ENCODE measurements at places on chromosomes 3 and 15.

DNA sequence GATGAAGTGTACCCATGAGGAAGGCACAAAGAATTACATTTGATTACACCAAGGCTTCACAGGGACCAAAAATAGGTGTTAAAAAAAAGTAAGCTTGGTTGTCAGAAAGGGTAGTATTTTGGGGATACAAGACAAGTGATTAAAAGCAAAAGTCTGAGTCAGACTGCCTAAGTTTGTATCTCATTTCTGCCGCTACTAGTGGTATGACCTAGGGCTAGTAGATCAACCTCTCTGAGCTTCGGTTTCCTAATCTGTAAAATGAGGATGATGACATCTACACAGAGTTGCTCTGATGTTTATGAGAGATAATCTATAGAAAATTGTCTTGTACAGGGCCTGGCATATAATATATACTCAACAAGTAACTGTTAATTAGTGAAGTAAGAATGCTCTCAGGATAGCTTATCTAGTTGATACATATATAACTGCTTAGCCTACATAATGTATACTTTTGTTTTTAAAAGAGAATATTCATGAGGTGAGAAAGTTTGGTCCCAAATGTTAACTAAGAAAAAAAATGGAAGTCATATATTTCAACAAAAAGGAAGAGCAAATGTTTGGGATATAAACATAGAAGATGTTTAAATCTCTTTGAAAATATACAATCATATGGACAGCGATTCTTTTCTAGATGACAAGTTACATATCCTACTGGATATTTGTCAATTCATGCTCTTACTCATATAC is 163.0 kb upstream of the SLC2A2 start:
- no peak overlapping the region for H3K4me3 ChIP-seq
- no peak overlapping the region for H3K27ac ChIP-seq
- DNase-seq, result no peak

- H3K27me3 ChIP-seq, result no peaks in the 10 kb centered on the region
Measured at GRCh38 chr3:134992180-134992579, 197.1 kb downstream of the EPHB1 start.

DNA sequence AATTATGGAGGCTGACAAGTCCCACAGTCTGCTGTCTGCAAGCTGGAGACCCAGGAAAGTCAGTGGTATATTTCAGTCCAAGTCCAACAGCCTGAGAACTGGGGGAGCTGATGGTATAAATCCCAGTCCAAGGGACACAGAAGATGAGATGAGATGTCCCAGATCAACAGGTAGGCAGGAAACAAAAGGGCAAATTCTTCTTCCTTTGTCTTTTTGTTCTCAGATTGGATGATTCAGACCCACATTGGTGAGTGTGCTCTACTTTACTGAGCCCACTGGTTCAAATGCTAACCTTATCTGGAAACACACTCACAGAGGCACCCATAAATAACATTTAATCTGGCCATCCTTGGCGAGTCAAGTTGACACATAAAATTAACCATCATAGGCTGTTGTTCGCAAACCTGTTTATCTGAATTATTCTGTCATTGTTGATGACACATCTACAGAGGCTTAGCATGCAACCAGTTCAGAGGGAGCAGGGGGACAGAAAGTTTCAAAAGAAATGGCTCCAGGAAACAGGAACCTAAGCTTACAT is 62.7 kb upstream of the ITGA11 start:
- H3K4me1 ChIP-seq, result peaks cover 26% of the 10 kb centered on the region
- H3K27ac ChIP-seq, result no peak overlapping the region

DNA sequence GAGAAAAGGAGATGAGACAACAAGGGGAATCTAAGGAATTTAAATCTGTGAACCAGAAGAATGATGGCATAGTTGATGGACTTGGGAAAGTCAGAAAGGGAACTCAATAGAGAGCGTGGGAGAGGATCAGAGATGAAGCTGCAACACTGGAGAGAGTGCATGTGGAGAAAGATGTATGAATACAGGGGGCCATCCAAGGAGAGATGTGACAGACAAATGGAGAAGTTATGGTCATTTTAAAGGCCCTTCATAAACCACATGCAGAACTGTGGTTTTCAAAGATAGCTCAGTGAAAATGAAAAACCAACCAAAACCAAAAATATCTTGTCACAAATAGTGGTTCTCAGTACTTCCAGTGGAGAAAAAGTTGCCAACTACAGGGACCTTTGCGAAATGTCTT is 265.2 kb downstream of the SUCLG2 start:
- no peaks in the 10 kb centered on the region for H3K27me3 ChIP-seq
- H3K4me1 ChIP-seq, result no peaks in the 10 kb centered on the region
- DNase-seq, result no peak
- H3K4me3 ChIP-seq, result no peak overlapping the region
- no peak overlapping the region for H3K27ac ChIP-seq
- H3K36me3 ChIP-seq, result no peaks in the 10 kb centered on the region

DNA sequence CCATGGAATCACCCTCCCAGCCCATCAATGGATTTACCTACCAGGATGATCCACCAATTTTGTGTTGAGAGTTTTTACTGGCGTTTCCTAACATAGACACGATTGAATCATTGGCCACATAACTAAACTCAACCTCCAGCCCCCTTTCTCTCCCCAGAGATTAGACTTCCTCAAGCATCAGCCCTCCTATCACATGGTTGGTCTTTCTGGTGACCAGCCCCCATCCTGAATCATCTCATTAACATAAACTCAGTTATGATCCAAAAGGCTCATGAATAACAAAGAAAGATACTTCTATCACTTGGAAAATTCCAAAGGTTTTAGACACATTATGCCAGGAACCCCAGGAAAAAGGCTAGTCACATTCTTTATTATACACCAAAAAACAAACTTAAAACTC is 21.2 kb downstream of the PRKAR2A start:
- H3K27ac ChIP-seq, result peak overlapping the region; percentile 65
- no peak overlapping the region for H3K4me3 ChIP-seq
- H3K4me1 ChIP-seq, result peaks cover 13% of the 10 kb centered on the region
- H3K36me3 ChIP-seq, result no peaks in the 10 kb centered on the region

DNA sequence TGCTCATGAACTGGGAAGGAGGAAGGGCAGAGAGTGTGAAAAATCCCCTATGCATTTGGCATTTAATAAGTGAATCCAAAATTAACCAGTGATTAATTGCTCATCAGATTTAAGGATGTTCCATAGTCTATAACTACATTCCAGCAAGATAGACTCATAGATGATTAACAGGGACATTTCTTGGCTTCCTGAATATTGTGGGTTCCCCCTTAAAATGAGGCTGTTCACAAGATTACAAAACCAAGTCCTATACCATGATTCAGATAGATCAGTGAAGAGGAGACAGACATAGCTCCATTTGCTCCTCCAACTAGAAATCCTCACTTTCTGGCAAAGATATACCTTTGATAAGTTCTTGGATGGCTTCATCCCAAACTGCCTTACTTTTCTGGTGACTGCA is 15.4 kb downstream of the RASGRP1 start:
- H3K4me1 ChIP-seq, result no peaks in the 10 kb centered on the region
- H3K27me3 ChIP-seq, result no peaks in the 10 kb centered on the region
- peak; percentile 68 for DNase-seq
- H3K4me3 ChIP-seq, result no peak overlapping the region

GRCh38 chr3:118963711-118964110 is 70.9 kb downstream of the IGSF11 start:
- no peak for DNase-seq
- H3K27me3 ChIP-seq, result no peaks in the 10 kb centered on the region
- no peaks in the 10 kb centered on the region for H3K36me3 ChIP-seq
- no peak overlapping the region for H3K4me3 ChIP-seq
- no peak overlapping the region for H3K27ac ChIP-seq
- H3K4me1 ChIP-seq, result no peaks in the 10 kb centered on the region

DNA sequence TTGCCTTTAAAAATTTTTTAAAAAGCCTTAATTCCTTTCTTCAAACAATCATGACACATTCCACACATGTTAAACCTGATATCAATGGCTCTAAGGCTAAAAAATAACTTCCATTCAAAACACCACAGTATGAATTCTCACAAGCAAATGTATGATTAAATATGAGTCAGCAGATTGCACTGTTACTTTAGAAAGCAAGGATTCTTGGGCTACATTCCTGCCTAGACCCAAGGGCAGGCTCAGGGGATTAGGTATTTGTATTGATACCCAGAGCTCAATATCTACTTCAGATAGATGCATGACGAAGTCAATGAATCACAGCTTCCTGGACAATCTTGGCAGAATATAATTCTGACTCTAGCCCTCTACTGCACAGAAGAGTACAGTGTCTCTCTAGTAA is 65.7 kb downstream of the RARB start:
- no peaks in the 10 kb centered on the region for H3K27me3 ChIP-seq
- peaks cover 42% of the 10 kb centered on the region for H3K4me1 ChIP-seq
- peak overlapping the region; percentile 94 for H3K27ac ChIP-seq
- no peaks in the 10 kb centered on the region for H3K36me3 ChIP-seq
- no peak overlapping the region for H3K4me3 ChIP-seq

DNA sequence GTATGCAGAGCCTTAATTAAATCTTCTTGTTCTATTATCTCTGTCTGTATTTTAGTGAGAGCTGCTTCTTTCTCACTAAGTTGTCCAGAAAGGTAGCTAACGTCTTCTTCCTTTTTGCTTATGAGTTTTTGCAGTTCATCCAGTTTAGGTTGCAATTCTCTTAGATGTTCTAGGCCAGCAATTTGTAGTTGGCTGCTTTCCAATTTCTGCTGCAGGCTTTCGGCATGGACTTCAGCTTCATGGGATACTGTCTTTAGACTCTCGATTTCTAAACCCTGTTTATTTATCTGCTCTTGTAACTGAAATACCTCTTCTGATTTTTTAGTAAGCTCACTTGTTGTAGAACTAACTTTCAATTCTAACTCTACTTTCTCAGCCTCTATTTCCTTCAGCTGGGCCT is 35.5 kb upstream of the HCLS1 start:
- DNase-seq, result no peak
- H3K27ac ChIP-seq, result no peak overlapping the region
- H3K4me1 ChIP-seq, result no peaks in the 10 kb centered on the region
- peaks cover 38% of the 10 kb centered on the region for H3K36me3 ChIP-seq
- no peak overlapping the region for H3K4me3 ChIP-seq
- no peaks in the 10 kb centered on the region for H3K27me3 ChIP-seq

DNA sequence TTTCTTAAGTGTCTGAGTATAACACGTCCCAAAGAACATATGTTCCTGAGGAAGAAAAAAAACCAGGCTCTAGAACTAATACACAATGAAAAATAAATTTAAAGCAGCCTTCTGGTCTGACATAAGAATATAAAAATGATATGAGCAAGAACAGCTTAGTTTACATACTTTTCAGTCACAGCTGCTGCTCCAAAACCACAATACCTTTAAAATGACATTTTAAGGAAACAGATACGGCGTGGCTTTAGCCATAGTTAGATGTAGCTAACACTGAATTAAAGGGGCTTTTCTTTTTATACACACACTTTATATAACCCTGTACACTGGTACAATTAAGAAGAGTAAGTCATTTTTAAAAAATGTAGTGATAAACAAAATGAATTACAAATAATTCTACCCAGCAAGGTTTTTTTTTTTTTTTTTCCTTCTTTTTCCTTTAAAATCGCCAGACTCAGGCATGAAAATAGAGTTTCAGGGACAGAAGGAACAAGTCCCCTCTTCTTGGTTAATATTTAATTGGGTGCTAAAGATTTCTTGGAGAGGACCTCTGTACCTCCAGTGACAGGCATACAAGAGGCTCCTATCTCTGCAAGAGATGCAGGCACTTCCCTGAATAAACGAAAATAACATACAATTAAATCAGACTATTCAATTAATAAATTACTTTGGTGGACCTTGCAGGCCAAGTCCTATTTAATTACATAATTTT is 265.6 kb downstream of the FOXP1 start:
- no peak overlapping the region for H3K4me3 ChIP-seq
- peak; percentile 60 for DNase-seq
- H3K36me3 ChIP-seq, result no peaks in the 10 kb centered on the region
- H3K27ac ChIP-seq, result no peak overlapping the region

GRCh38 chr3:62242831-62243509 is 130.4 kb downstream of the FEZF2 start:
- no peak for DNase-seq
- no peak overlapping the region for H3K27ac ChIP-seq
- no peaks in the 10 kb centered on the region for H3K36me3 ChIP-seq
- no peak overlapping the region for H3K4me3 ChIP-seq

- H3K27me3 ChIP-seq, result no peaks in the 10 kb centered on the region
- no peak overlapping the region for H3K27ac ChIP-seq
- H3K4me1 ChIP-seq, result no peaks in the 10 kb centered on the region
- H3K36me3 ChIP-seq, result no peaks in the 10 kb centered on the region
- no peak for DNase-seq
Measured at GRCh38 chr3:173004681-173005080, 136.4 kb downstream of the SPATA16 start.

GRCh38 chr3:149615731-149616221 is 42.0 kb downstream of the WWTR1 start:
- H3K27me3 ChIP-seq, result no peaks in the 10 kb centered on the region
- peaks cover 42% of the 10 kb centered on the region for H3K4me1 ChIP-seq
- no peak overlapping the region for H3K4me3 ChIP-seq
- H3K27ac ChIP-seq, result peak overlapping the region; percentile 74

DNA sequence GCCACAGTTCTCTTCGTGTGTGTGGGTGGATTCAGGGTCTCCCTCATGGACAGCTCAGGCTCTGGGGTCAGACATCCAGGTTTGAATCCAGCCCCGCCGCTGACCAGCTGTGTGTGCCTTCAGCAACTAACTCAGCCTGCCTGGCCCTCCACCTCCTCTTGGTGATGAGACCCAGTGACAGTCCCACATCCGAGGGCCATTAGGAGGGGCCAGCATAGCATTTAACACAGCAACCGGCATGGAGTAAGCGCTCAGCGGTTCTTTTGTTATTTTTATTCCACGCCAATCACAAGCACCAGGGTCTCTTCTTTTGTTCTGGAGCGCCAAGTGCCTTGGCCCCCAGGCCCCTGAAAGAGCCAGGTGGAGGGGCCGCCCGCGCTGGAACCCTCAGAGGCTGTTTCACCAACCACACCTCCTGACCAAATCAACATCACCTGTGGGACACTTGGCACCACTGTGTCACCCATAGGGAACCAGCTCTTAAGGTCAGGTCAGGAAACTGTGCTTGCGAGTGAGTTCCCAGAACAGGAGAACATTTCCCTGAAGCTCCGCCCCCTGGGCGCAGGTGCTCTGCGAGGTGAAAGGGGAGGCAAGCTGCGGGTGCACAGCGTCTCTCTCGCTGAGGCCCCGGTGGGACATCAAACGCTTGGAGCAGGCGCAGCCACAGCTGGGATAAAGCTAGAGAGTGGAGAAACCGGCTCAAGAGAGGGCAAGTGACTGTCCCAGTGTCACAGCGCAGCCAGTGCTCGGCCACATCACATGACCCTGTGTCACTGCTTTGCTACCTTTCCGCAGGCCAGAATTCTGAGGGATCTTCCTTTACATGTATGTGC is 311.3 kb downstream of the UACA start:
- no peak for DNase-seq
- H3K4me3 ChIP-seq, result no peak overlapping the region
- peaks cover 4% of the 10 kb centered on the region for H3K4me1 ChIP-seq
- no peaks in the 10 kb centered on the region for H3K36me3 ChIP-seq
- peaks cover 28% of the 10 kb centered on the region for H3K27me3 ChIP-seq

GRCh38 chr15:42611532-42611931 is 36.1 kb downstream of the STARD9 start:
- peaks cover 6% of the 10 kb centered on the region for H3K4me1 ChIP-seq
- H3K4me3 ChIP-seq, result no peak overlapping the region
- no peaks in the 10 kb centered on the region for H3K27me3 ChIP-seq
- H3K36me3 ChIP-seq, result no peaks in the 10 kb centered on the region

Data from astrocyte (in vitro differentiated cells and primary cell).